ENCODE measurements at places on chromosomes 4 and X. TPM values are rescaled to one million over a fixed set of nuclear protein-coding genes. Genes with fewer than 3 reads are reported as not detected.

Gene FAM184B
- total RNA-seq, result under 0.01 TPM

Gene HTRA3
- 1.9 TPM for total RNA-seq

Gene ZBTB49
- total RNA-seq, result 12.4 TPM

Gene GPR82
- total RNA-seq, result not detected

Gene SCRG1
- total RNA-seq, result under 0.01 TPM

Gene GLUD2
- total RNA-seq, result 3.4 TPM

Gene SPANXA2
- not detected for total RNA-seq

Gene TLR1
- 15.7 TPM for total RNA-seq

Gene TEX13A
- total RNA-seq, result not detected

Gene KLHL4
- total RNA-seq, result 33.7 TPM

Gene NWD2
- not detected for total RNA-seq

Gene TMEM150C
- 3.1 TPM for total RNA-seq

All from thoracic aorta endothelial cell (primary cell).